ENCODE measurements at places on chromosomes 11 and 22.

DNA sequence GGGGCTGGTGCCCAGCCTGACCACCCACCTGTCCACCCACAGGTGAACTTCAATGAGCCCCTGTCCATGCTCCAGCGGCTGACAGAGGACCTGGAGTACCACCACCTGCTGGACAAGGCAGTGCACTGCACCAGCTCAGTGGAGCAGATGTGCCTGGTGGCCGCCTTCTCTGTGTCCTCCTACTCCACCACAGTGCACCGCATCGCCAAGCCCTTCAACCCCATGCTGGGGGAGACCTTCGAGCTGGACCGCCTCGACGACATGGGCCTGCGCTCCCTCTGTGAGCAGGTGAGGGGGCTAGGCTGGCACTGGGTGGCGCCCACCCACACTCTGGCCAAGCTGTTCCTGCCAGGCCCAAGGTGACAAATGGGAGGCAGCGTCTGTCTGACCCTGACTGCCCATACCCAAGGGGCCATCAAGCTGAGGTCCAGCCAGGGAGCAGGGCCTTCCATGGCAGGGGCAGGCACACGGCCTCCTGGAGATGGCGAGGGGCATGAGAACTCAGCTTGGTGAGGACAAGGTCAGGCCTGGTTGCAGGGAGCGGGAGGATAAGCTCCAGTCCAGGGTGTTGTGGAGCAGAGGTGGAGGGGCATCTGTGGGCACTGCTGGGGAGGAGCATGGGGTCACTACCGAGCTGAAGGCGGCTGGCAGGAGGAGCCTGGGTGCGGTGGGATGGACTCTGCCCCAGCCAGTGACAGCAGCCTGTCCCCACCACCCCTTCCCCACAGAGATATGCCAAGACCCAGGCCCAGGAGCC, 77.7 kb downstream of the MORC2 start:
- DNase-seq = no peak

DNA sequence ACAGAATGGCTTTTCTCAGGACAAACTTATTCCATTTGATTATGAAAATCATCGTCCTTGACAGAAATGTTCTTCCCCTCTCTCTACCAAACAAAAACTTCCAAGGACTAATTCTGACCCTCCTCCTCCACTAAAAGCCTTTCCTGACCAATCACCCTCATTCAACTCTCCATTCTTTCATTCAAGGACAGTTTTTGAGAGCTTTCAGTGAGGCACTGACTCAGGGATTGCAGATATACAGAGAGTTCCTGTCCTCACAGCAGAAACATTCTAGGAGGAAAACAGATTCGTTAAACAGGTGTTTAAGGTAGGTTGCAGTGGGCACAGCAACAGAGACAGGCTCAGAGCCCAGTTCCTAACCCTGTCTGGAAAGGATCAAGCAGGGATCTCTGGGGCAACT, 41.5 kb downstream of the OR4D9 start:
- no peak for DNase-seq

DNA sequence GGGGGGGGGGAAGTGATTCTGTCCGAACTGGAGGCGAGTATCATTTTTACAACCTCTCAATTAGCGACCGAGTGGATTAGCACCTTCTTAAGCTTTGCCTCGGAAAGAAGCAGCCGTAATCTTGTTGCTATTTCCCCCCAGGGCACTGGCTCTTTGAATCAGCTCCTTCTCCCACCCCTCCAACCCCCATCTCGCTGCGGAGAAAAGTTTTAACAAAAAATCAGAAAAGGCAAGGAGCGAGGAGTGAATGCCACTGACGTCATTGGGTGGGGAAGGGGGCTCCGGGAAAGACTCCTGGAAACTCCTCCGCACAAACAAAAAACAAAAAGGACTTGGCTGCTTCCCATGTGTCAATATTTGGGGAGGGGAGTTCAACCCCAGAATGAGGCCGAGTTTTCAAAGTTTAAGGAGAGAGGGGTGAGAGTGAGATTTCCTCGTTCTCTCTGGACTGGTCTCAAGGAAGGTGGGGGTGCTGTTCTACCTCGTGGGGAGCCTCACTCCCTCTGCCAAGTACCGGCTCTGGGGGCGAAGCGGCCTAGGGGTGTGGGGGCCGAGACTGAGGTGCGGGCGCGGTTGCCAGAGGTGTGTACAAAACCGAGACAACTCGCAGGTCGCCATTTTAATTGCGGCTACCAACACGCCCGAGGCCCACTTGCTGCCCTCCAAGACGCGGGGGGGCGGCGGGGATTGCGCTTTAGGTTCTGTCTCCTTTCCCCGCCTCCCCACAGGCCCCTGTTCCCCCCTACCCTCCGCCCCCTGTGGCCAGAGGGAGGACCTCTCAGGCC, 2.5 kb upstream of the PAX6 start:
- DNase-seq = no peak

DNA sequence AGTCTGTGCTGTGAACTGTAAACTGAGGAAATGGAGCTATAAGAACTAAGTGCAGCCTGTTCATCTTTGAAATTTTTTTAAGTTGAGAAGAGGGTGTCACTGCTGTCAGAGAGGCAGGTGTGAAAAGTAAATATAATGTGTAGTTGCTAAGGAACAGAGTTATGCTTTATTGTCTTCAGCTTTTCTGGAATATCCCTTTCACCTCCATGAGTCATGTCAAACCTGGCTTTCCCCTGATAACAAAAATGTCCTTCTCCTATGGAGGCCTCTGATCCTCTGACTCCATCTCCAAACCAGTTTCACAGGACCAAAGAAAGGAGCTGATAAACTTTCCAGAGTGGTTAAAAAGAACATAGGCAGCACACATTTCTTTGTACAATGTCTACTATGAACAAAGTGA, 12.8 kb upstream of the MUC15 start:
- DNase-seq = no peak

DNA sequence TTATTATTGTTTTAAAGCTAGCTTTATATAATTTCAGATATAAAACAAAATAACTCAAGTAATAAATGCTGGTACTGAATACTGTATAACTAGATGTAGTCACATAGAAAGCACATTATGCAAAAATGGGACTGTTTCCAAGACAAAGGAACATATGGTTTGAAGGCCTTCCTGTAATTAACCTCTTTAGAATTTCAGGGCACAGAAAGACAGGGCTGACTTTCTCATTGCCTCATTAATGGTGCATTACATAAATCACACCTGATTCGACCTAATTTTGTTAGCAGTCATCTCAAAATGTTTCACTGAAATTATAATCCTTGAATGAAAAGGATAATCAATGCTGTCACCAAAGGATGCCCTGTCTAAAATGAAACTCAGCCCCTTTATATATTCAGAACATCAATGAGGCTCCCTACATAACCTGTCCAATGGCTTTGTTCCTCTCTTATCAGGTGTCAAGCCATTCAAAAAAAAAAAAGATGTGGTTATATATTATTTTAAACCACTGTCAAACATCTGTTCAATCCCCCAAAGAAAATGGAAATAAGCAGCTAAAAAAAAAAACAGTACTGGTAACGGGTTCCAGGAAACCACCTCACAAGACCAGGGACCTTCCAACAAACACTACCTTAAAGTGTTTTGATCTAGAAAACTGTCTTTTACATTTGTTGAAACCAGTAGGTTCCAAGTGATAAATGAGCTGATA, 77.4 kb downstream of the FAM168A start:
- DNase-seq = no peak

DNA sequence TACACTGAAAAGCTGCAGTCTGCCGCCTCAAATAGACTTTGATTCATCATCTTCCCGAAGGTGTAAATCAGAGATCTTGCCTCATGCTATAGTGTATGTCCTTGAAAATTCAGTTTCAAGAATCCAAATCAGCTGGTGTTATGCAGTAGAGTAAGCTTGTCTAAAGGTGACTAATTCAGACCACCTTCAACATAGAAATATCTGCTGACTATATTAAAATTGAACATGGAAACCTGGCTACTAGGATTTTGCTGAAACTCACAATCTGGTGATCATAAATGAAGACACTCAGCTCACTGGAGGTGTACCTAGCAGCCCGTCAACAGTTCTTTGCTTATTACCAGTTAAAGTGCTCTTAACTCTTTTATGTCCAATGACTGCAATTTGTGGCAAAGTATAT, 266.6 kb downstream of the CADM1 start:
- DNase-seq = no peak

DNA sequence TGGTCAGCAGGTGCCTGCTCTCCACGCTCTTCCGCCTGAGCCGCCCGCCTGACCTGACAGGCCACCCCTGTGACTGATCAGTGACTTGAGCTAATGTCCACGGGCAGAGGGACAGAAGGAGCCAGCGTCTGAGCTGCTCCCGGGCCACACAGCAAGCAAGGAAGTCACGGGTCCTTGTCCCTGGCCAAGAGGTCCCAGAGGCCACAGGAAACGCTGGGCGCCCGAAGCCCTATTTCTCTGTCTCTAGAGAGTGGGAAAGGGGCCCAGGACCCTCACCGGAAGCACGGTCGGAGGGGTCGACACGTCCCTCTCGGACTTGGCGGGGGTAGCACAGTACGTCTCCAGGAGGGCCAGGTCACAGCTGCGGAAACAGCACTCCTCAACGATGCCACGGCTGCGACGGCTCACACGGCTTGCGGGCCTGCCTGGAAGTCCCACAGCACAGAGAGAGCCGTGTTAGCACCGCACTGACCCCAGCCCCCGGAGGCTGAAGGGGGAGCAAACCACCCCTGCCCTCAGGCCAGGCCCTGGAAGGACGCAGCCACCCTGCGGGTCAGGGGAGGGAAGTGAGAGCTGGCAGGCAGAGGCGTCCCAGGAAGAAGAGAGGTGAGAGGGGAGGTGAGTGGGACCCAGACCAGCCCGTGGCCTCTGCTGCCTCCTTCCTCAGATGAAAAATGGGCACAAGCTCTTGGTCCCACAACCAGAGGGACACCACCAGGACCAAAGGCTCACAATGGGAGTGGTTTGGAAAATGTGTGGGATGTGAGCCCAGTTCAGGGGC, 5.8 kb downstream of the IGF2 start:
- DNase-seq = no peak

DNA sequence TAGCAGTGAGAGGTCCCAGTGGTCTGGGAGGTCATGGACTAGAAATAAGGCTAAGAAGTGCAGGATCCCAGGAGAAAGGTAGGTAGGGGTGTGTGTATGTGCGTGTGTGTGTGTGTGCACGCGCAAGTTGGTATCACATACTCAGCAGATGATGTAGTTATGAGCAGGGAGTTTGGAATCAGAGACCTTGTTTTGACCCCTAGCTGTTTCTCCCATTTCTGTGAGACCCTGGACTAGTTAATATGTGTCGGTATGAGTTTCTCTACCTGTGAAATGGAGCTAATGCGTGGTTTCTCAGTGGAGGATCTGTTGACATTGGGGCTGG, 1.3 kb downstream of the SERPING1 start:
- DNase-seq = no peak

DNA sequence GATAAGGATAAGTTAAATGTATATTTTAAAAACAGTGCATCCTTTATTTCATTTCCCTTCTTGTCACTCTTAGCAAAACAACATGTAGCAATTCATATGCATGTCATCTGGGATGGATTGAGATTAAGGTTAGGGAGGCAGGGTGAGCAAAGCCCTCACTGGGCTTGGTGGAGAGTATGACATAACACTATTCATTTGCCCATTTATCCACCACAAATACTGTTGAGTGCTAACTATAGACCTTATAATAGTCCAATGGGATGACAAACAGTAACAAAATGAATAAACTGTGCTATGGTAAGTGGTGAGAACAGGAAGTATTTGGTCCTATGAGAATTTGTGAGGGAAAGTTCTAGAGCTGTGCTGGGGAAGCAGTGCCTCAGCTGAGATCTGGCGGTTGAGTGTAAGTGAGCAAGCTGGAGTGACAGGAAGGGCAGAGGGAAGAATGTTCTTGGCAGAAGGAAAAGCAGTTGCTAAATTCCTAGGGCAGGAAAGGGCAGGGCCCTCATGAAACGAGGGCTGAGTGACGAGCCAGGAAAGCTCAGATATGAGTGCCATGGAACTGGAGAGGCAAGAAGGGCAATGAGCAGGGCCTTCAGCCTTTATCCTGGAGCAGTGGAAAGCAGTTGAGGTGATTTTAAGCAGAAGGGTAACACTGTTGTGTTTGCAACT, 6.7 kb downstream of the HSD17B12 start:
- no peak for DNase-seq

- no peak for DNase-seq
These were observed at the start of gene FCHSD2 for GRCh38 chr11:73142128-73142377. Gene FCHSD2 (minus strand): TSS chr11:73142318. CDS start chr11:73141877, 441 bp downstream.

GRCh38 chr11:31768749-31769640, 42.1 kb downstream of the PAX6 start:
- DNase-seq = no peak

- DNase-seq = no peak
These were observed 79.9 kb downstream of the WNT7B start for GRCh38 chr22:45896964-45897538.

DNA sequence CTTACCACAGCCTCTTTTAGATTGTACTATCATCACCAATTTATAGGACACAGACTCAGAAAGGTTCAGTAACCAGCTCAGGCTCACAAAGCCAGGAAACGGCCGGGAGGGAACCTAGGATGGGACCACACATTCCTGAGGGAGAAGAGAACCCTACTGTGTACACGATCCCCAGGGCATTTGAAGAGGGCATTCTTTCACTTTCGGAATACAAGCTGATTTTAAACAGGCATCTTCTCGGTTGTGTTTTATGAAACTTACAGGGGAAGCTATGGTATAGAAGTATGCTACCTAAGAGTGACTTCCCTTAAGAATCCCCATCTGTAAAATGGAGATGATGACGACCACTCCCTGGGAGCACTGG, 19.0 kb downstream of the SMCO4 start:
- DNase-seq = no peak

GRCh38 chr11:128747728-128748148, 53.9 kb downstream of the FLI1 start:
- DNase-seq = no peak

GRCh38 chr11:118247041-118247440, 5.1 kb downstream of the MPZL3 start:
- DNase-seq = no peak

- no peak for DNase-seq
These were observed 70.4 kb downstream of the RRM1 start for GRCh38 chr11:4164884-4165590.

DNA sequence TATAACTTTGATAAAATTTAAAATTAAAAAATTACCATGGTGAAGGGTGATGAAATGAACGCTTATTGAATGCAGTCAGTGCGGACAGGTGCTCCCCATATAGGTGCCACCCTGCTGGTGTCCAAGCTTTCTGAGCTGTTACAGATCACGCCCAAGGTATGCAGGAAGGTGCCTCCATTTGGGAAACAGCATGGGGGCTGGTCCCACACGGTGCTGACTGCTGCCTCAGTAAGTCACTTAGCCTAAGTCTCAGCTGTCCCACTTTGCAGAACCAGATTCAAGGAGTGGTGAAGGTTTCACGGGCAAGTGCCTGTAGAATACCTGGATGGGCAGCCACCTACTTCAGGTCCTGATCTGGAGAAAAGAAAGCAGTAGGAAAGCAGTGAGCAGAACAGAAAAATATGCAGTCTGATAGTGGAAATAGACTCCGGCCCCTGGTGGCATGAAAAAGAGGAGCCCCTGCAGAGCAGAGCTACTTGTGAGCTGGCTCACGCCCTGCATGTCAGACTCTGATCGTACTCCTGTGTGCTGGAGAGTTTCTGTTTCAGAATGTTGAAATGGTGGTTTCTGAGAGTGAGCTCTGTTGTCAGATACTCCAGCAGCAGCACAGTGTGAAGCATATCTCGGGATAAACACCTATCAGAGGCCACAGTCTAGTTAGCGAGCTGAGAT, 33.2 kb downstream of the ADORA2A start:
- no peak for DNase-seq
